ENCODE measurements at places on chromosomes 5 and 9.

DNA sequence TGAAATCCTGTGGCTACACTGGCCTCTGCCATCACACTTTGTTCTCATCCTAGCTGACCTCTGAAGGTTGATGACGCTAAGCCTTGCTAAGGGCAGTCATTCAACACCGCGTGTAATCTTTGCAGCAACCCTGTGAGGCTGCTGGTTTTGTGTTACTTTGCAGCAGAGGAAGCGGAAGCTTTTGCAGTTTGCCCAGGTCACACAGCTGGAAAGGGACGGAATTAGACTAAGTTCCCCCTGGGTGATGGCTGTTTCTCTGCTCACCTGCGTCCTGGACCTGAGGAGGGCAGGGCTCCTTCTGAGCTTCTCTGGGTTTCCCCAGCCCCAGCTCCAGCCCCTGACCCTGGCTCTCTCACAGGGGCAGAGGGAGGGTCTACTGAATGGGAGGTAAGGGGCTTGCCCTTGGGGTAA lies 7.3 kb upstream of the SLC25A51 start:
- no peak for DNase-seq
- no peak overlapping the region for H3K4me3 ChIP-seq
- H3K27ac ChIP-seq = no peak overlapping the region

DNA sequence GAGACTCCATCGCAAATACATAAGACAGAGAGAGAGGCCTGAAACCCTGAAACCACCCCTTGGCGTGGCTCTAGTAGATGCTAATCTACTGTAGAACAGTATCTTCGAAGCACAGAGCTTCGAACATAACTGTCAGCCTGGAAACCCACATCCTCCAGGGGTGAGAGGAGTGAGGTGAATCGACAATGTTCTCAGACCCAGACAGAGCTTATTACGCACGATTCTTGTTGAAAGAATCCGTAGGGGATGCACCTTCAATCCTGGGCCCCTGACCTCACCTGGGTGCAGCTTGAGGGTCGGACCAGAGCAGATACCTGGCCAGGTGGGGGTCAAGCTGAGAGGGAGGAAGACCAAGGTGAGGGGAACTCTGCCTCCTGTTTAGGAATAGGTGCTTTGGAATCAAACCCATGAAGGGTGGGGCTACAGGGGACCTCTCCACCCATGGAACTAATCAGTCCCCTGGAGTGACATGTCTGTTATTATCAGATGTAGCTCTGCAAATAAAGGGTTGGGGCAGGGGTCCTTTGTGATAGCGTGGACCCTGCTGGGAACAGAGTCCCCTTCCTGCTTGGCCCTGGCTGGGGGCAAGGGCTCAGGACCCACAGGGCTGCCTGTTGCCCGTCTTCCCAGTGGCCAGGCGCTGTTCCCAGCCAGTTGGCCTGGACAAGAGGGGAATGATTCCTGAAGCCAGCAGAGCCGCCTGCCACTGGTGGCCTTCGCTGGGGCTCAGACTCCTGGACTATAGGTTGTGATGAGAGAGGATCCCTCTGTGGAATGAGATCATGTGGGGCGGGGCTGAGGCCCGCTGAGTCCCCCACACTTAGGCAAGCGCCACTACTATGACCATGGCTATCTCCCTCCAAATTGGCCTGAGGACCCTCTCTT lies 41.2 kb downstream of the DBH start:
- peaks cover 5% of the 10 kb centered on the region for H3K36me3 ChIP-seq
- peaks cover 73% of the 10 kb centered on the region for H3K4me1 ChIP-seq
- peaks cover 8% of the 10 kb centered on the region for H3K27me3 ChIP-seq
- DNase-seq = no peak
- H3K27ac ChIP-seq = no peak overlapping the region

DNA sequence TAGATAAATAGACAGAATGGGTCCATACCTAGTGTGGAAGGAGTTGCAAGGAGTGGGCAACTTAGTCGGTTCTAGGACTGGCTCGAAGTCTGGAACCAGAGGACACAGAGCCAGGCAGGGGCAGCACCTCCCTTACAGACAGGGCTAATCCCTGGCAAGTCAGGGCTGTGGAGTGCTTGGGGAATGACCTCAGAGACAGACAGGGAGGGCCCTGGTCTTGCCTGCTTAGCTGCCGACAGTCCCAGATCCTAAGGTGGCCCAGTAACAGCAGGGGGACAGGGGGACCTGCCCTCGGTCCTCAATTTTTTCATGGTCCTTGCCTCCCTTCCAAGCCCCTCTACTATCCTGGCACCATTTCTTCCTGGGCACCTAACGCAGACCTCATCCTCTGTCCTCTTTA lies 222.4 kb upstream of the TNC start:
- H3K4me1 ChIP-seq = peaks cover 11% of the 10 kb centered on the region
- H3K27me3 ChIP-seq = peaks cover 4% of the 10 kb centered on the region
- no peak for DNase-seq
- no peak overlapping the region for H3K27ac ChIP-seq
- no peak overlapping the region for H3K4me3 ChIP-seq
- no peaks in the 10 kb centered on the region for H3K36me3 ChIP-seq

GRCh38 chr5:115838885-115839518 lies 2.4 kb downstream of the ATG12 start:
- no peak for DNase-seq
- no peak overlapping the region for H3K27ac ChIP-seq
- peaks cover 38% of the 10 kb centered on the region for H3K4me1 ChIP-seq
- H3K27me3 ChIP-seq = no peaks in the 10 kb centered on the region
- H3K4me3 ChIP-seq = peak overlapping the region; percentile 98
- H3K36me3 ChIP-seq = peaks cover 27% of the 10 kb centered on the region

- peak overlapping the region; percentile 18 for H3K27ac ChIP-seq
- no peaks in the 10 kb centered on the region for H3K4me1 ChIP-seq
- H3K27me3 ChIP-seq = no peaks in the 10 kb centered on the region
- no peak overlapping the region for H3K4me3 ChIP-seq
- no peaks in the 10 kb centered on the region for H3K36me3 ChIP-seq
Observed at GRCh38 chr5:130836729-130837649, 328.1 kb downstream of the HINT1 start.

DNA sequence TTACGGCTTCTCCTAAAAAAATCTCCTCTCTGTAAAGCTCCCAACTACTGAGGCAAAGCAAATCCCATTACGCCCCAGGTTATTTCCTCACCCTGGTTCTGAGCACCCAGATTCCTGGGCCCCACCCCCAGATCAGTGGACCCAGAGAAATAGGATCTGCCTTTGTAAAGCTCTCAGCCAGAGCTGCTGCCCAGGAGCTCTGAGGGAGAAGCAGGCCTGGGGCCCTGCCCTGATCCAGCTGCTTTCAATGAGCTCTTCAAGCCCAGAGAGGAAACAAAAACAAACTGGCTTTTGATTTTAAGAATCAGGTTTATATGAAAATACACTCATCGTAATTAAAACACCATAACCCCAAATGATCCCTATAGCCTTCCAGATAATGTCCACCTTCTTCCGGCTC lies 124.5 kb downstream of the C5orf15 start:
- no peak for DNase-seq
- H3K27ac ChIP-seq = no peak overlapping the region
- no peaks in the 10 kb centered on the region for H3K36me3 ChIP-seq

DNA sequence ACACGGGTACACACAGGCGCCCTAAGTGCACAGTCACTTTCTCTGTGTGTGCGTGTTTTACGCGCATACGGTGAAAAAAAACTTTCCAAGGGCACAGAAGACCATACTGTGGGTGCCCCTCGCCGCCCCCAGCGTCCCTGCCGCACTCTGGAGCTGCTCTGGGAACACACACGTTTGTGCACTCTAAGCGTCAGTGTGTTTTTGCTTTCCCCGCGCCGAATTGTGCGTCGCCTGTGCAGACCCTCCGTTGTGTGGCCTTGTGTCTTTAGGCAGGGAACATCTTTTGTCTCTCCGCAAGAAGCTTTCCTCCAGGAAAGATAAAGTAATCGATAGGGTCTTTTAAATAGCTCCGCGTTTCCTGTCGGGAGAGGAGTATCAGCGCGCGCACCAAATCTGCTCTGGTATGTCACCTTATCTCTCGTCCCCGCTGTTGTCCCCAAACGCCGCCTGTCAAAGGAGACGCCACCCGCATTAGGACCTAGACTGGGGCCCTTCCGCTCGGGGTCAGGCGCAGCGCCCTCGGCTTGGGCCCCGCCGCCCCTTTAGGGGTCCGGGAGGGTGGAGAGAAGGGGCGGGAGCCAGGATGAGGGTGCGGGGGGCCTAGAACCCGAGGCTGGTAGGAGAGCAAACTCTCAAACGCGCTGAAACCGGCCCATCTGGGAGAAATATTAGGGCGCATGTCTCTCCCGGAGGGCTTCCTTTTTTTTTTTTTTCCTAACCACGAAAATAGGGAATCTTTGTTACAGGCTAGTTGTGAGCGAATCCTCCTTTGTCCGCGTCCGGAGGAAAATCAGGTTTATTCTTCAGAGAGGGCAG lies 10.5 kb upstream of the NKX2-5 start:
- H3K27me3 ChIP-seq = peaks cover 100% of the 10 kb centered on the region
- peaks cover 18% of the 10 kb centered on the region for H3K4me1 ChIP-seq
- no peak overlapping the region for H3K4me3 ChIP-seq
- DNase-seq = no peak

GRCh38 chr5:181109489-181110013 lies 21.4 kb downstream of the OR2V1 start:
- no peak for DNase-seq
- peaks cover 6% of the 10 kb centered on the region for H3K36me3 ChIP-seq
- peaks cover 11% of the 10 kb centered on the region for H3K4me1 ChIP-seq
- peaks cover 80% of the 10 kb centered on the region for H3K27me3 ChIP-seq

DNA sequence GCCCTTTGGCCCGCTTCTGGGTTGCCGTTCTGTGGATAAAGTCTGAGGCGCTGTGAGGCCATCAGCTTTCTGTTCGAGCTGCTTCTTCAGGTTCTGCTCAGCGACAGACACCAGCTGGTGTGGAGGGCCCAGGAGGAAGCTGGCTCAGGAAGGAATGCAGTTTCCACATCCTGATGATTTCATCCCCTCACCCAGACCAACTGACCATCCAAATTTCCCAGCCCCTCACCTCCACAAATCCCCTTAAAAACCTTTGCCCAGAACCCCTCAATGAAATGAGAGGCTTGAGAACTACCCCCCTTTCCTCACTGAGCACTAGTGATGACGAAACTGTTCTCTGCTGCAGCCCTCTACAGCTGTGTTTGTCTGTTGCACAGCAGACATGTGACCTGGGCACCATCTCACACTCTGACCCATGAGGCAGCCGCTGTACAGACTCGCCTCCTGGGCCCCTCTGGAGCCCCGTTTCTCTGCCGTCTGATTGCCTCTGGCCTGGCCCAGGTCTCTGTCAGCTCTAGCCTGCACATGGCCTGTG lies 45.4 kb downstream of the SPATA31C2 start:
- H3K27me3 ChIP-seq = peaks cover 5% of the 10 kb centered on the region
- DNase-seq = no peak
- H3K36me3 ChIP-seq = no peaks in the 10 kb centered on the region

GRCh38 chr9:130843049-130843908 lies 8.2 kb downstream of the ABL1 start:
- H3K4me3 ChIP-seq = no peak overlapping the region
- H3K36me3 ChIP-seq = peaks cover 16% of the 10 kb centered on the region
- H3K4me1 ChIP-seq = peaks cover 90% of the 10 kb centered on the region
- DNase-seq = no peak
- H3K27ac ChIP-seq = peak overlapping the region; percentile 95

DNA sequence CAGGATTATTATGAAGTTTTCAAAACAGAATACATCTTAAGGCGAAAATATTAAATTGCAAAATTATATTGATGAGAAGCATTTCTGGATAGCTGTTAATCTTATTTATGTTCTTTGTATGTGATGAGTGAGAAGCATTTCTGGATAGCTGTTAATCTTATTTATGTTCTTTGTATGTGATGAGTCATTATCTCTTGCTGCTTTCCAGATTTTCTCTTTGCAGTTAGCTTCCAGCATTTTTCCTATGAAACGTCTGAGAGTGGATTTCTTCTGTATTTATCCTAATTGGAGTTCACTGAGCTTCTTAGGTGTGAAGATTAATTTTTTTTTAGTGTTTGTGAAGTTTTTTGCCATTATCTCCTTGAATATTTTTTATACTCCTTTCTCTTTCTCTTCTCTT lies 8.2 kb downstream of the TMEM232 start:
- no peaks in the 10 kb centered on the region for H3K36me3 ChIP-seq
- no peak for DNase-seq
- H3K4me3 ChIP-seq = no peak overlapping the region
- H3K27ac ChIP-seq = no peak overlapping the region
- H3K27me3 ChIP-seq = no peaks in the 10 kb centered on the region
- H3K4me1 ChIP-seq = no peaks in the 10 kb centered on the region

GRCh38 chr9:137201205-137201868 lies 796 bp upstream of the TPRN start:
- H3K4me1 ChIP-seq = peaks cover 49% of the 10 kb centered on the region
- H3K27me3 ChIP-seq = no peaks in the 10 kb centered on the region
- no peak for DNase-seq
- peak overlapping the region; percentile 68 for H3K27ac ChIP-seq
- H3K4me3 ChIP-seq = peak overlapping the region; percentile 84

DNA sequence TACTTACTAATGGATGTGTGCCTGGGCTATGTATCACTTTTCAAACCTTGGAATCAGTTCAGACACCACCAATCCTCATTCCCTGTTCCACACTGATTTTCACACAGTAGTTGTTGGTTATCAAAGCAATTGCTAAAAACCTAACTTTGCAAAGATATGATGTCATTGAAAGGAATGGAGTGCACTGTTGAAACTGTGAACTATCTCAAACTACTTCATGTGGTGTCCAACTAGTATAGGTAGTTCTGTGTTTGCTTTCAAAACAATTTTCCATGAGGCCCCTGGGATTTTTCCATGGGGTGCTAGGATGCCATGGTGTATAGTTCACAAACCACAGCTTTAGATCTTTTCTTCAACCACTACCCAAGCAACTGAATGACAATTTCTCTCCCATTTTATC lies 17.8 kb downstream of the INIP start:
- peaks cover 38% of the 10 kb centered on the region for H3K36me3 ChIP-seq
- no peaks in the 10 kb centered on the region for H3K4me1 ChIP-seq

- H3K27ac ChIP-seq = no peak overlapping the region
- no peak for DNase-seq
- H3K27me3 ChIP-seq = peaks cover 4% of the 10 kb centered on the region
Observed at GRCh38 chr9:104686081-104686480, 8.2 kb upstream of the OR13D1 start.

DNA sequence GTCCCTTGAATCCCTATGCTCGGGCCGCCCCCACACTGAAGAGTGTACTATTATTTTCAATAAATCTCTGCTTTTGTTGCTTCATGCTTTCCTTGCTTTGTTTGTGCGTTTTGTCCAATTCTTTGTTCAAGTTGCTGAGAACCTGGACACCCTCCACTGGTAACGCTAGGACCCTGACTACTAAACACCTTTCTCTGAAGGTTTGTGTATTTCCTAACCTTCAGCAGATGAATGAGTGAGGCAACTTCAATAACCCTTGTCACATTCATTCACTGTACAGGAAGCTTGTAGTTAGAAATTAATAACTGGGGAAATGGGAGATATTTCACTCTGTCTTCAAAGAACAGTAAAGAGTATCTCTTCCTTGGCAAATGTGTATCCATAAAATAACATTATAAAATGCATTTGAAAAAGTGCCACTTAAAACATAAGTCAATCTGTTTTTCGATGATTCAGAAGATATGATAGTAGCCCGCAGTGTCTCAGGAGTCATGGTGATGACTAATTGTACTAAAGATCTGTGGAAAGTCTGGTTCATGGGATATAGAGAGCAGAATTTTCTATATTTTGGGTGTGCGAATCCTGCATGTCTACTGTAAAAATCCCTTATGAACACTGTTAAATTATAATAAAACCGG lies 43.2 kb upstream of the ANKH start:
- H3K36me3 ChIP-seq = no peaks in the 10 kb centered on the region
- no peak for DNase-seq
- no peak overlapping the region for H3K27ac ChIP-seq
- H3K4me1 ChIP-seq = no peaks in the 10 kb centered on the region
